ENCODE measurements at places on chromosomes 4 and X.
A peak's percentile ranks its signal among the peaks of the same experiment; 100 is the strongest.

GRCh38 chr4:42397635-42398170 is 415 bp downstream of the SHISA3 start:
- DNase-seq: peak; percentile 64

GRCh38 chr4:149409555-149409962 is 406.1 kb downstream of the IQCM start:
- no peak for DNase-seq

DNA sequence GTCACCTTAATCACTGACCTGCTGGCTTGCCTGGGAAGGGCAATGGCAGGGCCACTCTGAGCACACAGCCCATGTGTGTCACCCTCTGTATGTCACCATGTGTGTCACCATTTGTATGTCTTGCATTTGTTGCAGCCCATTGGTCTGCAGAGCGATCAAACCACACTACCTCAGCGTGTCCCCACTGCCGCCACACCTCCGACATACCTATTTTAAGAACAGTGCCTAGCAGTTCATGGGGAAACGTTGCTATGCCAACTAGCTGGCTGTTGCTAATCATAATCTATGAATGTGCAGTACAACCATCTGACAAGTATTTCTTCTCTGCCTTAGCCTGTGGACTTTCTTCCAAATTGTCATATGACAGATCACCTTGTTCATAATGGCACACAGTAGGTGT is 8.0 kb upstream of the CRMP1 start:
- no peak for DNase-seq

GRCh38 chr4:7805533-7806337 is 133.9 kb downstream of the AFAP1 start:
- no peak for DNase-seq

DNA sequence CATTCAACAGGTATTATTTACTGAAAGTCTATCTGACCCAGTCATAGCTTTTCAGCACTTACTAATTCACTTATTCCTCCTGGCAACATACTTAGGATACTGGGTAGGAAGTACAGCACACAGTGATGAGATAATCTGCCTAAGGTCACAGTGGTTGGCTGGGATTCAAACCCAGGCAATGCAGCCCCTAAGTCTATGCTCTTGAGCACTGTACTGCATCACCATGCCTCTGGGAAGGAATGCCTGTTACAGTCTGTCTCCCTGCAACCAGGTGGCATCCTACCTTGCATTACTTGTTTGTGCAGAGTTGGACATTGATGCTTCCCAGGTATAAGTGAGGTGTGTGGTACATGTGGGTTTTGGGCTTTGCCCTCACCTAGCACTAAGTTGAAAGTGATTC is 21.5 kb upstream of the LRAT start:
- no peak for DNase-seq

- no peak for DNase-seq
Measured at GRCh38 chr4:27628609-27629008, 768.0 kb downstream of the STIM2 start.

GRCh38 chrX:20397587-20397986 is 130.9 kb upstream of the RPS6KA3 start:
- no peak for DNase-seq

DNA sequence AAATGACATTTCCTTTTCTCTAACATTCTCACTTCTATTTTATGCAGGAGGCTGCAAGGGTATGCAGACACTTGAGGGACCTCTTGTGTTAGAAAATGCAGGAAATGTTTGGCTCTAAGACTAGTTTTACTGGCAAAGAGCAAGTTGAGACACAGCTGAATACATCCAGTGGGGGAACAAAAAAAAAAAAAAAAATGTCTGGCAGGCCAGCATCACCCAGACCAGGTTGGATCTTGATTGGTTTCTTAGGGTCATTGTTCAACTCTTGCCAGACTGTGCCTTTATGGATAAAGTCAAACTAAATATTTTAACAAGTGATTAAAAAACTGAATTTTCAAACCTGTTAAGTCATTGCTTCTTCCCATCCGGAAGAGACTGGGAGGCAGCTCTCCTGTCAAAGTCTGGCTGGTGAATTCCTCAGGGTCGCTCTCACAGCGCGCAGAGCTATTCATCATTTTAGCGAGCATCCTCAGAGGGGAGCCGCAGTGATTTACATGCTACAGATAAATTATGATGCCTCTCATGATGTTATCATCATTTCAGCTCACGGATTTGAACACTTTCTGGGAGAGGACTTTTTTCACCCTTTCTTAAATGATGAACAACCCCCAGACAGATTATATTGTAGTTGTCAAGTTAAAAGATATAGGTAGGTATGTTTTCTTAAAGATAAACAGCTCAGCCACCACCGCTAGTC is 23.6 kb upstream of the PACRGL start:
- no peak for DNase-seq

DNA sequence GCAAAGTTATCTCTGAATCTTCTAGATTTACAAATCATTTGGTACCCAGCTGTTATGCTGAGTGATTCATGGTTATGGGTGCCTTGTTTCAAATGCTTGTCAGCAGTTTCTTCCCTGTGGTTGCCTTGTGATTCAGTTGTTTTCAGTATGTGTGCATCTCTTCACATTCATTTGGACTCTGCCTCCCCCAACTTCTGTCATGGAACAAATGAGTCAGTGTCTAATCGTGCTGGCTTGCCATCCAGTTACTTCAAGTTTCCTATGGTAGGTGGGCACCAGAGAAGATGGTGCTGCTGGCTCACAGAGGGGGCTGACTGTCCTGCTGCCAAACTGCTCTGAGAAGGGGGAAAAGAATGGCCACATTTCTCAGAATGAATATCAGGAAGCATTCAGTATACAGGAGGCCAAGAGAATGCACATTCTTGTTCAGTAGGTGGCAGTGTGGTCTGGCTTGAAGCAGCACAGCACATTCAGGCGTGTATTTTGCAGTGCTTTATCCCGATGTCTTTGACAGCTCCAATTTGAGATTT is 260.9 kb downstream of the GLUD2 start:
- peak; percentile 56 for DNase-seq

DNA sequence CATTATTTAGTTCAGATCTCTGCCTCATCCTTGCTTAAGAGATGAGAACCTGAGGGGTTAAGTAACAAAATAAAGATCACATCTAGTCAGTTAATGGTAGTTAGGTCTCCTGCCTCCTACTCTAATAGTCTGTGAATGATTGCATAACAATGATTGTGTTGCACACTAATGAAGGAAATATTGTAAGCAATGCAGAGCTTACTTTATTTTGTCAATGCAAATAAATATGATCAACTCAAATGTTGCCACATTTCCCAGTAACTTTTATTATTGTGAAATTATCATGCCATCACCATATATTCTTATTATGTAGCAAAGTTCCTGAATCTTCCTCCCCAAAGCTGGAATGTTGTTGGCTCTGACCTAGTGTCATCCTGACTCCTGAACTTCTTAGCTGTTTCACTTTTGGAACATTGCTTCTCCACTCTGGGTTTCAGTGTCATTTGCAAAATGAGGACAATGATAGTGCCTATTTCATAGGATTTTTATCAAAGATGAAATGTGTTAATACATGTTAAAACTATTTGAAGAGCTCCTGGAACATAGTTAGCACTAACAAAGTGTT is 17.0 kb upstream of the GABRA4 start:
- DNase-seq: no peak

DNA sequence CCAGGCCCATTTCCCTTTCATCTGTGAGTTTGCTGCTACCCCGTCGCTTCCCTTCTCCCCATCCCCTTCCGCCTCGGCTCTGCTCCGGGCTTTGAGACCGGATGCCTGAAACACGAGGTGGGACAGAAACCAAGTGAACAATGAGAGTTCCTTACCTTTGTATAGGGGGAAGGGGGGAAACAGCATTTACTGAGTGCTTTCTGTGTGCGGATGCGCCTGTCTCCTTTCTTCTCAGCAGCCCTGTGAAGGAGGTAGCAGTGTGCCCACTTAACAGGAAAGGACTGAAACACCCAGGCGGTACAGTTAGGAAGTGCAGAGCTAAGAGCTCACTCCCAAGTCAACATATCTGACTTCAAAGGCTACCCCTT is 43.2 kb upstream of the TMSB15B start:
- no peak for DNase-seq

DNA sequence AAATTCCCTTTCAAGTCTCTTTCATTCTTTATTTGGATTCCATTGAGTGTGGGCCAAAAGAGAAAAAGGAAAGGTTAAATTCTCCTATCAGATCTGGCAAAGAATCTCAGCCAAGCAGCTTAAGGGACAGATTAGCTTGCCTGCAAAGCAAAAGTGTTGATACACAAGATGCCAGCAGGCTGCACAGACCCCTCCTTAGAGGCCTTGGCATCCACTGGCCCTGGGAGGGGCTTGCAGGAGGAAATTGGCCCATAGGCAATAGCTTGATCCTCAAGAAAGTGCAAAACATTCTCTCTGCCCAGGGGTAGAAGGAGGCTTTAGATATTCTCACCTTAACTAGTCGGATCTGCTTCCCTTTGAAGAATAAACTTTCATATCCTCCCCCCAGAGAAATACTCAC is 300.4 kb upstream of the CPEB2 start:
- no peak for DNase-seq

GRCh38 chrX:73563738-73564068 is 706 bp downstream of the CHIC1 start:
- no peak for DNase-seq

DNA sequence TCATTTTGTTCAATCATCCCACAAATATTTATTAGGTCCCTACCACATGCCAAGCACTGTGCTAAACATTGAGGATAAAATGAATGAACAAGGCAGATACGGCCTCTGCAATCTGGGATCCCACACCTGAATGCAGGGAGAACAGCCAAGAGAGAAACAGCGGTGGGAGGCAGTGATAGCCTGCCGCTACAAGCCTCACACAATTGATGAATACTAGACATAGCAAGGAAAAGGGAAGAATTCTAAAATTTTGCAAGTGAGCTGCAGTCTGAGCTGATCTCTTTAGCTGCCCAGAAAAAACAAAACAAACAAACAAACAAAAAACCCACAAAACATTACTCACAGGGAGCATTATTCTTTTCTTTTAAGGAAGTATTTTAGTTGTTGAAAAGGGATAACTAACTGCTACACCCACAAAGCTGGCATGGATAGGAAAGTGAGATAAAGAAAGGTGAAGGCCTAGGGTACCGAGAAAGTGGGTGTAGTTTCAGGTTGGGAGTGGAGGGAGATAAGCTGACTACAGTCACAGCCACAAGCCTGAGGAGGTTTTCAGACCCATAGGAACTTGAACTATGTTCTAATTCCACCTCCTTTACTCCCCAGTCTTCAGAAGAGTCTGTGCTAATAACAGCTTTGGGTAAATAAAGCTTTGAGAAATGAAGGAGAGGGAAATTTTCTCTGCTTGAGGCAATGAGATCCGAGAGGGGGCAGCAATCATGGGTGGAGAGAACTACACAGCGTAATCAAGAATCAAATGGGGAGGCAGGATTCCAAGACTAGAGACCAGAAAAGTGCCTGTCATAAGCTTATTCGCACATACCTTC is 85.4 kb downstream of the SH3RF1 start:
- no peak for DNase-seq

DNA sequence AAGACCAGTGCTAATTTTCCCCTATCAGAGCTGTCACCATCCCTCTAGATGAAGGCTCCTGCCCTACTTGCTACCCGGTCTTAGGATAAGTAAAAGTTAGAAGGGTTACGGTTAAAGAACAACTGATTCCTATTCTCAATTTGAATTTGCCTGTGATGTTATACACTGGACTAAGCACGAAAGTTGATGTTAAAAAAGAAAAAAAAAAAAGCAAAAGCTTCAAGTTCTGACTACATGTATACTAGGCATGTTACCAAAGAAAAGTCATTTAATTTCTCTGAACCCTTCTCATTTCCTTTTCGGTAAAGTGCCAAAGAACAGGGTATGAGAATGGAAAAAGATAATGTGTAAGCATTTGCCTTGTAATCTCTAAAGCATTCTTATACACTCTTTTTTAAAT is 1.4 kb upstream of the PPID start:
- DNase-seq: no peak

GRCh38 chrX:18348047-18348446 is 6.4 kb downstream of the SCML2 start:
- no peak for DNase-seq

DNA sequence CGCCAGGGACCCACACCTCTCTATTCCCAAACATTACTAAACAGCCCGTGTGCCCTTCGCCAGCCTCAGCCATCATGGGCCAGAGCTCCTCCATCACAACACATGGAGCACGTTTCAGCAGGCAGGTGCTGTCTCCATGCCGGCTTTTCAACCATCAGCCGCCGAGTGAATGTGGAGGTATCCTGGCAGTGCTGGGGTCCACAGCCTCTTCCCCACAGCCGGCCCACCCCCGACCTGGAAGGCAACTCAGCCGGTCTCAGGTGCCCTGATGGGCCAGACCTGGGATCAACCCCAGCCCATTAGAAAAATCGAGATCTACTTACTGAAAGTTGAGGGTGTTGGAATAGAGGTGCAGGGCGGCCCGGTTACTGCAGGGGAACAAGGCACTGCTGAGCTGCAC is 3.1 kb downstream of the NAA10 start:
- DNase-seq: no peak

GRCh38 chr4:962231-963208 is 10.8 kb downstream of the DGKQ start:
- no peak for DNase-seq

DNA sequence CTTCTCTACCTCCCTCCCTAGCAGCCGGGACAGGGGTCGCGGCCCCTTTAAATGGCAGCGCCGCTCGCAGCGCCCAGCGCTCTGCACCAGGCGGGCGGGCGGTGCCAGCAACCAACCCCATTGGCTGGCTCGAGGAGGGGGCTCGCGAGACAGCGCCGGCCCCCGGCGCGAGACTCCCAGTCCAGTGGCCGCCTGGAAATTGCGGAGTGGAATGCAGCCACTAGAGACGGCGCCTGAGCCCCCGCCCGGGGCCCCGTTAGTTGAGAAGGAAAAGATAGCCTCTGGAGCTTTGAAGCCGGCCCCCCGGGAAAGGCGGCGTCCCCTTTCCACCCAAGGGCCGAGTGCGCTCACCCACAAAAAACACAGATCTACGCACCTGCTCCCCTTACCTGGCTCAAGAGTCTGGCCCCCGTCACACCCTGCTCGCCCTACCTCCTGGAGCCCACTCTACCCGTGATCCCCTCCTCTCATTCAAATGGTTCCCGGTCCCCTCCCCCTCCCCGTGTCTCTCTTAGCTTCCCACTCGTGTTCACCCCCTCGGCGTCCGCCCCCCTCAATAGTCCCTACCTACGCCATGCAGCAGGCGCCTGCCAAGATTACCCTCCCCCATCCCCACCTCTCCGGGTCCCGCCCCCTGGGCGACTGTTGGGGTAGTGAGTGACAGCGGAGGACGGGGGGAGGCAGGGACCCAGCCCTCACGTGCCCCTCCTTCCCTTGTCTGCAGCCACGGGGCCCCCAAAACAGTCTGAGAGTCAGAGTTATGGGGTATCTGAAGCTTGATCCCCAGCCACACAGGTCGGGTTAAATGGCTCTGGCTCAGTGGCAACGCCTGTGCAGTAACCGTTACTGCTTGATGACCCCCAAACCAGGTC is at the start of gene ZMYM3:
Gene ZMYM3, minus strand, starts transcription at position 49 of the 872 bp plus-strand sequence. CDS start 885 bp downstream, outside the sequence.
- peak; percentile 86 for DNase-seq

GRCh38 chrX:111435469-111435868 is 23.5 kb upstream of the DCX start:
- no peak for DNase-seq

GRCh38 chrX:3124031-3124430 is 82.8 kb downstream of the ARSF start:
- no peak for DNase-seq

- DNase-seq: no peak
Measured at GRCh38 chr4:82373486-82373815, 340 bp downstream of the HNRNPD start.

GRCh38 chrX:19448077-19448476 is 67.2 kb downstream of the MAP3K15 start:
- DNase-seq: no peak

GRCh38 chr4:176323511-176324160 is 3.9 kb downstream of the SPCS3 start:
- DNase-seq: no peak

- no peak for DNase-seq
Measured at GRCh38 chr4:189237340-189237739, 703.3 kb upstream of the FRG1 start.
